Adrenal gland (tissue), 19 donors: ENCODE measurements at places on chromosomes 13 and 19. TPM values are rescaled to one million over a fixed set of nuclear protein-coding genes. Genes with fewer than 3 reads are reported as not detected.

DNA sequence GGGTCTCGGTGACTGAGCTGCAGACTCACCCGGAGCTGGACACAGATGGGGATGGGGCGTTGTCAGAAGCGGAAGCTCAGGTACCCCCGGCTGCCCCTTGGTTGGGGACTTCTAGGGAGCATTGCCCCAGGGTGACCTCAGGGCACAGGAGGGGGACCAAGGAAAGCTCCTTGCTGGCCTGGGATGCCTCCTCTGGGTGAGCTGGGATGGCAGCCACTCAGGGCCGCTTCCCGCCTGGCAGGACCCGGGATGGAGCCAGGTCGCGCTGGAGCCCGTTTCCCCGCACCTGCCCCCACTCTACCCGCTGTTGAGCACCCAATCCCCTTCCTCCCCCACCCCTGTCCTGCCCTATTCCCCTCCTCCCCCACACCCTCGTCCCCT is 10.8 kb downstream of the PRKCSH start:
- peaks cover 85% of the 10 kb centered on the region for H3K36me3 ChIP-seq
- H3K4me3 ChIP-seq: no peak overlapping the region
- no peaks in the 10 kb centered on the region for H3K4me1 ChIP-seq
- no peaks in the 10 kb centered on the region for H3K27me3 ChIP-seq
- no peak overlapping the region for H3K27ac ChIP-seq

- H3K4me3 ChIP-seq: no peak overlapping the region
- H3K4me1 ChIP-seq: no peaks in the 10 kb centered on the region
- DNase-seq: no peak
- no peaks in the 10 kb centered on the region for H3K27me3 ChIP-seq
- no peaks in the 10 kb centered on the region for H3K36me3 ChIP-seq
These were observed 455.4 kb downstream of the FGF14 start for GRCh38 chr13:101946401-101946800.

GRCh38 chr13:39373145-39373544 is 229.8 kb downstream of the LHFPL6 start:
- no peaks in the 10 kb centered on the region for H3K4me1 ChIP-seq
- DNase-seq: no peak
- no peak overlapping the region for H3K4me3 ChIP-seq
- no peaks in the 10 kb centered on the region for H3K36me3 ChIP-seq

GRCh38 chr19:12411893-12412292 is 10.8 kb upstream of the ZNF799 start:
- H3K36me3 ChIP-seq: no peaks in the 10 kb centered on the region
- no peak overlapping the region for H3K4me3 ChIP-seq
- no peaks in the 10 kb centered on the region for H3K27me3 ChIP-seq
- no peak overlapping the region for H3K27ac ChIP-seq
- no peaks in the 10 kb centered on the region for H3K4me1 ChIP-seq
- no peak for DNase-seq

DNA sequence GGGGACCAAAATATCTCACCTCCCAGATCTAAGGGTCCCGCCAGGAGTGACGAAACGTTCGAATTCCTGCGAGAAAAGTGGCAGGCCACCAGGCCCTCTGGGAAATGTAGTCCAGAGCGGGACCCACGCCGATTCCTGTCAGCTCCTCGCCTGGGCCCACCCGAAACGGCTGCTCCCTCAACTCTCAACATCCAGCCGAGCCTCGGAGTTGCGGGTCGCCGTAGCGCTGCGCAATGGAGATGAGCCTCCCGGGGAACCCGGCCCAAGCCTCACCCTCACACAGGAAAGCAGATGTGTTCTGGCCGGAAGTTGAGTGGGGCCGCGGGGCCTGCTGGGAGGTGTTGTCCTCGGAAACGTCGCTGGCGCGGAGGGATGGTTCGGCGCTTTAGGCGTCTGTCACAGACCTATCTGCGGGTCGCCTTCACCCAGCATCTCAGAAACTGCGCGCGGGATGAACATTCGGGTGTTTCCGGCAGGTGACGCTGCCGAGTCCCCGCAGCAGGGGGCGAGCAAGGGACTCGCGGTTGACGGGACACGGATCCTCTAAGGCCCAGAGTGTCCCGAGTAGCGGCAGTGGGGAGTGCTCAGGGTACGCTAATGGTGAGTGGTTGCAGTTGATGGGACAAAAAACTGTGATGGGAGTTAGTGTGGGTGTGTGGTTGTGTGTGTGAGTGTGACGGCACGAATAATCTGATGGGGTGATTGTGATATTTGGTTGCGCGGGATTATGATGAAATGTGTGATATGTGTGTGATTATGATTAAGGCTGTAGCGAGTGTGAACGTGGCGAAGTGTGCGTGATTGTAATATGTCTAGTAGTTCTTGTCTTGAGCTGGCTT is at the start of the genes ZNF568 and ZNF829:
Gene ZNF568 (plus strand): TSS at position 341 of the 839 bp plus-strand sequence. CDS start 6,439 bp downstream, outside the sequence.
Gene ZNF829 (minus strand): TSS at position 300 of the 839 bp plus-strand sequence. CDS start 1,124 bp downstream, outside the sequence.
- H3K4me3 ChIP-seq: peak within 1 kb of the TSS; percentile 57
- H3K27ac ChIP-seq: peak within 1 kb of the TSS; percentile 99
- H3K27me3 ChIP-seq: no peaks in the 10 kb centered on the region
- peaks cover 8% of the 10 kb centered on the region for H3K4me1 ChIP-seq

- H3K27me3 ChIP-seq: no peaks in the 10 kb centered on the region
- DNase-seq: no peak
- H3K4me3 ChIP-seq: no peak overlapping the region
- no peak overlapping the region for H3K27ac ChIP-seq
- no peaks in the 10 kb centered on the region for H3K4me1 ChIP-seq
- H3K36me3 ChIP-seq: no peaks in the 10 kb centered on the region
These were observed 23.4 kb upstream of the MBNL2 start for GRCh38 chr13:97198753-97199152.

The KIR3DL2 gene
- total RNA-seq: not detected

DNA sequence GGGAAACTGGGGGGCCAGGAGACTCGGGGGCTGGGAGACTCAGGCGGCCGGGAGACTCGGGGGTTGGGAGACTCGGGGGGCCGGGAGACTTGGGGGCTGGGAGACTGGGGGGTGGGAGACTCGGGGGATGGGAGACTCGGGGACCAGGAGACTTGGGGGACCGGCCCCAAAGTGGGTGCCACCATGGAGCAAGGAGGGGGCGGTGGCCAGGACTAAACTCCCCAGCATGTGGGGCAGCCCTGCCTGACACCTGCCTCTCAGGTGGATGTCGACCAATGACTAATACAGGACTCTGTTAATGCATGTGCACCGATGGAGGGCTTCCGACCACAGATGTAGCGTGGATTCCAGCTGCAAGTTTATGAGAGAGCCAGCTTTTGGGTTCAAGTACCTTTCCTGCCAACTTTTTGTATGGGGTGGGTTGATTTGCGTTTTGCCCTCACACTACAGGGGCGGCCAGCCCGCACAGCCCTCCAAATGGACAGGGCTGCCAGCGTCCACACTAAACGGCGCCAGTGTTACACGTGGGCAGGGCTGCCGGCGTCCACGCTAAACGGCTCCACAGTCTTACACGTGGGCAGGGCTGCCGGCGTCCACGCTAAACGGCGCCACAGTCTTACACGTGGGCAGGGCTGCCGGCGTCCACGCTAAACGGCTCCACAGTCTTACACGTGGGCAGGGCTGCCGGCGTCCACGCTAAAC is 62.2 kb downstream of the RASA3 start:
- peaks cover 24% of the 10 kb centered on the region for H3K4me1 ChIP-seq
- no peak overlapping the region for H3K27ac ChIP-seq
- H3K36me3 ChIP-seq: no peaks in the 10 kb centered on the region

- DNase-seq: no peak
- H3K27ac ChIP-seq: no peak overlapping the region
- no peaks in the 10 kb centered on the region for H3K36me3 ChIP-seq
- no peak overlapping the region for H3K4me3 ChIP-seq
- H3K4me1 ChIP-seq: no peaks in the 10 kb centered on the region
These were observed 185.2 kb downstream of the KLF12 start for GRCh38 chr13:73948848-73949529.

The NALCN gene
- total RNA-seq: 2.3 TPM

- no peak for DNase-seq
- no peak overlapping the region for H3K27ac ChIP-seq
- no peaks in the 10 kb centered on the region for H3K36me3 ChIP-seq
These were observed 3.0 kb downstream of the ZNF557 start for GRCh38 chr19:7072541-7072940.

The ZNF235 gene
- total RNA-seq: 1.0 TPM

The TTC9B gene
- total RNA-seq: 0.32 TPM

- H3K27me3 ChIP-seq: no peaks in the 10 kb centered on the region
- DNase-seq: no peak
- H3K27ac ChIP-seq: no peak overlapping the region
- H3K36me3 ChIP-seq: no peaks in the 10 kb centered on the region
These were observed 13.8 kb downstream of the ZNF557 start for GRCh38 chr19:7083076-7083956.

GRCh38 chr13:106176117-106176516 is 359.3 kb downstream of the EFNB2 start:
- no peaks in the 10 kb centered on the region for H3K4me1 ChIP-seq
- no peak overlapping the region for H3K4me3 ChIP-seq

The ZIK1 gene
- total RNA-seq: 2.8 TPM

The ZNF729 gene
- total RNA-seq: not detected

The KISS1R gene
- total RNA-seq: 0.44 TPM

GRCh38 chr19:29530540-29531457 is 5.0 kb downstream of the VSTM2B start:
- no peak for DNase-seq
- H3K27me3 ChIP-seq: peaks cover 61% of the 10 kb centered on the region
- no peak overlapping the region for H3K27ac ChIP-seq

- no peaks in the 10 kb centered on the region for H3K36me3 ChIP-seq
- H3K27me3 ChIP-seq: peaks cover 27% of the 10 kb centered on the region
- peaks cover 6% of the 10 kb centered on the region for H3K4me1 ChIP-seq
- H3K27ac ChIP-seq: no peak within 1 kb of the TSS
These were observed at the start of gene MLNR for GRCh38 chr13:49220036-49220855. Gene MLNR (plus strand): TSS chr13:49220338. CDS start chr13:49220338, 0 bp downstream.

GRCh38 chr19:20964798-20965197 is 41.7 kb downstream of the ZNF85 start:
- no peak overlapping the region for H3K4me3 ChIP-seq
- H3K36me3 ChIP-seq: no peaks in the 10 kb centered on the region
- H3K27ac ChIP-seq: no peak overlapping the region
- DNase-seq: no peak
- no peaks in the 10 kb centered on the region for H3K27me3 ChIP-seq

DNA sequence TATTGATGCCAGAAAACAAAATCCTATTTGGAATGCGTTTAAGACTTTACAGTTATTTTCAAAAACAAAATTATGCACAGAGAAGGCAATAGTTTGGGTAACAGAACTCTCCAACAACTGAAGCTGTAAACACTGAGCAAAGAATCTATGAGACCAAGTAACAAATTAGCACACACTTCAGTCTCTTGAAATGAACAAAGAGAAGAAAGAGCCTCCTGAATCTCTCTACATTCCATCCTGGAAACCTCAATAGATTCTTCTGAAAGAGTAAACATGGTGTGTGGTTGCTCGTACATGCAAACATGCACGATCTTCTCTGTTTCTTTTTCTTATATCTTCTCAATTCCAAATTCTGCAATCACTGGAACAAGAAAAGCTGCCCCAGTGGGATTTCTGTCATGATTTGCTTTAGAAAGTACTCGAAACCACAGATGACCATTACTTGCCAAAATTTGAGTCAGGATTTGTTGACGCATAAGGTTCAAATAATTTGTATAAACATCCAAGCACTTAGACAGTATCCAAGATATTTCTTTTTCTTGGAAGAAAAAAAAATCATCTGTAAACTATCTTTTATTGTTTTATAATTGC is 137.9 kb upstream of the DACH1 start:
- H3K27ac ChIP-seq: no peak overlapping the region
- H3K4me3 ChIP-seq: no peak overlapping the region
- no peaks in the 10 kb centered on the region for H3K4me1 ChIP-seq
- no peaks in the 10 kb centered on the region for H3K36me3 ChIP-seq

DNA sequence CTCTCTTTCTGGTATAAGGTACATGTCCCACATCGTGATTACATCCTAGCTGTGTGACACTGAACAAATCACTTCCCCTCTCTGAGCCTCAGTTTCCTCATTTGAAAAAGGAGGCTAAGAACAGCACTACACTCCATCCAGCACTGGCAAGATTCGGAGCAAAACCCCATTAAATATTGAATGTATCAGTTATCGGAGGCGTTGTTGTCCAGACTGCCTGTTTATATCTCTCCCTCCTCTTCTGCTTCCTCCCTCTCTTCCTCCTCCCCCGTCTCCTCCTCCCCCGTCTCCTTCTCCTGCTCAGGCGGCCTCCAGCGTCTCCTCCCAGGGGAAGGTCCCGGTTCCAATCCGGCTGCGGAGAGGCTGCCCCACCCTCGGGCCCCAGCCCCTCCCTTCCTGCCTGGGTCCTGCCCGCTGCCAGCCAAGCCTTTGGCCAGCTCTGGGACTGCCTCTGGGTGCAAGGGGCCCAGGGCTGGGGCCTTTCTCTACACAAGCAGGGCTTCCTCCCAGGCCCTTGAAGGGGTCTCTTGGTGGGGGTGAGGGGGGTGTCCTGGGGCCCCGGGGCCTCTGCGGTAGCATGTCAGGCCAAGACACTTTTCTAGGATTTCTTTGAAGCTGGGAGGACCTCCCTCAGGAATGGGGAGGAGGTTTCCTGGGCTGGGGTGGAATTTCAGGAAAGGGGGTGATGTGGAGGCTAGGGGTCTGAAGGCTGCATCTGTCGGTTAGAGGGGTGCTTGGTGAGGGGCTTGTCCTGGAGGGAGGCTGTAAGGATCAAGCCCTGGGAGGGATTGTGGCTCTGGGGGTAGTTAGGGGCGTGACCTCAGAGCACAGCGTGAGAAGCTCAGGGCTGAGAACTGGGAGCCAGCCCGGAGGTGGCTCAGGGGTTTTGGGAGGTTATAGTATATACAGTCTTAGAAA is 1.9 kb downstream of the RRAS start:
- H3K4me3 ChIP-seq: peak overlapping the region; percentile 67
- H3K36me3 ChIP-seq: no peaks in the 10 kb centered on the region
- H3K4me1 ChIP-seq: peaks cover 34% of the 10 kb centered on the region
- H3K27me3 ChIP-seq: no peaks in the 10 kb centered on the region
- peak; percentile 78 for DNase-seq

- no peak overlapping the region for H3K4me3 ChIP-seq
- H3K36me3 ChIP-seq: no peaks in the 10 kb centered on the region
- peak overlapping the region; percentile 40 for H3K27ac ChIP-seq
- H3K4me1 ChIP-seq: no peaks in the 10 kb centered on the region
- H3K27me3 ChIP-seq: peaks cover 2% of the 10 kb centered on the region
These were observed 498 bp downstream of the LILRB1 start for GRCh38 chr19:54630782-54631181.

The LHB gene
- total RNA-seq: not detected

The SHANK1 gene
- 11.9 TPM for total RNA-seq

GRCh38 chr19:38387550-38388348 is at the start of gene GGN:
Gene GGN (minus strand): TSS chr19:38388034. CDS start chr19:38387261, 773 bp downstream.
- no peak within 1 kb of the TSS for H3K4me3 ChIP-seq
- no peak within 1 kb of the TSS for H3K27ac ChIP-seq
- H3K4me1 ChIP-seq: peaks cover 29% of the 10 kb centered on the region
- peaks cover 13% of the 10 kb centered on the region for H3K36me3 ChIP-seq
- H3K27me3 ChIP-seq: no peaks in the 10 kb centered on the region

- H3K27me3 ChIP-seq: no peaks in the 10 kb centered on the region
- DNase-seq: no peak
- H3K4me1 ChIP-seq: no peaks in the 10 kb centered on the region
- no peaks in the 10 kb centered on the region for H3K36me3 ChIP-seq
These were observed 420.9 kb downstream of the FOXO1 start for GRCh38 chr13:40245567-40245966.

GRCh38 chr13:95180513-95181245 is 120.6 kb downstream of the ABCC4 start:
- DNase-seq: no peak
- H3K36me3 ChIP-seq: no peaks in the 10 kb centered on the region
- no peak overlapping the region for H3K4me3 ChIP-seq
- H3K27me3 ChIP-seq: no peaks in the 10 kb centered on the region
- no peak overlapping the region for H3K27ac ChIP-seq

The ZIC2 gene
- 0.46 TPM for total RNA-seq

The SIGLEC5 gene
- not detected for total RNA-seq

The PTGIR gene
- total RNA-seq: 24.8 TPM
